ENCODE measurements at places on chromosomes 2 and 18. TPM values are rescaled to one million over a fixed set of nuclear protein-coding genes. Genes with fewer than 3 reads are reported as not detected.

DNA sequence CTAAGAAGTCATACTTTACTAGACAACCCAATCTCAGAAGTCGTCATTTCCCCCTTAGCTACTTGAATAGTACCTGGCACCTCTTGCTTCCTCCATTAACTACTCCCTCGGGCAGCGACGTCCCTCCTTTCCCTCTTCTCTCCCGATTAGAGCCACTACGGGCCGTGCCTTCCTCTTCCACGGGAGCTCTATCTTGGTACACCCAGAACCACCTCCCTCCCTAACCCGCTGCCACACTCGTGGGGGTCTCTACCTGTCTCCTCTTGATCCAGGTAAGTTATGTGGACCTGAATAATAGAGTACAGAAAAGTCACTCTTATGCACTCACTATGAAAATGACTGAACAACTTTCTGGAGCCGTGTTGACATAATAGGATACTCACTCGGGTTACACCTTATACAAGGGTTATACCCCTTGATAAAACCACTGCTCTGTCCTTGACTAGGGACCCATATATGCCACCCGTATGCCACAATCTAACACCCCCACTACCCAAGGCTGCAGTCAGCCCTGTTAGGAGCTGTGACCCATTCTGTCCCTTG, 595 bp upstream of the HDHD2 start:
- DNase-seq = no peak

GRCh38 chr2:233013027-233013461, at the start of gene NGEF:
TSS of gene NGEF (minus strand) at chr2:233013256. CDS start at chr2:232974890, 38,366 bp downstream.
- no peak for DNase-seq

GRCh38 chr2:11907190-11907589, 160.8 kb downstream of the LPIN1 start:
- no peak for DNase-seq

GRCh38 chr2:23323917-23324680, 60.9 kb upstream of the KLHL29 start:
- DNase-seq = no peak

DNA sequence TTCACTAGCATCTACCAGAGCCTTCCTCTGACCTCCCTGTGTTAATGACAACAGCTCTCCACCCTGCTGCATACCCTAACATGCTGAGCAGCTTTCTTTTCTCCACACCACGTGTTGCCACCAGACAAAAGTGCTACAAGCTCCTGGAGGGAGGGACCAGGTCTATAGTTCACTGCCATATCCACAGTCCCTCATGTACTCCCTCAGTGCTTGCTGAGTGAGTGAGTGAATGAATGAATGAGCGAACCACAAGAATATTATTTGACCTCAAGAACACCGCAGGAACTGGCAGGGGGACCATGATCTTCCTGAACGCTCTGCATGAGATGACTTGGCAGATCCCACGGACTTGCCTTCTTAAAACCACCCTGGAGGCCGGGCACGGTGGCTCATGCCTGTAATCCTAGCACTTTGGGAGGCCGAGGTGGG, 47.4 kb upstream of the CAB39 start:
- no peak for DNase-seq

GRCh38 chr18:42549596-42549995, 565.9 kb downstream of the RIT2 start:
- DNase-seq = no peak

CHST10 gene
- total RNA-seq = 24.1 TPM

DNA sequence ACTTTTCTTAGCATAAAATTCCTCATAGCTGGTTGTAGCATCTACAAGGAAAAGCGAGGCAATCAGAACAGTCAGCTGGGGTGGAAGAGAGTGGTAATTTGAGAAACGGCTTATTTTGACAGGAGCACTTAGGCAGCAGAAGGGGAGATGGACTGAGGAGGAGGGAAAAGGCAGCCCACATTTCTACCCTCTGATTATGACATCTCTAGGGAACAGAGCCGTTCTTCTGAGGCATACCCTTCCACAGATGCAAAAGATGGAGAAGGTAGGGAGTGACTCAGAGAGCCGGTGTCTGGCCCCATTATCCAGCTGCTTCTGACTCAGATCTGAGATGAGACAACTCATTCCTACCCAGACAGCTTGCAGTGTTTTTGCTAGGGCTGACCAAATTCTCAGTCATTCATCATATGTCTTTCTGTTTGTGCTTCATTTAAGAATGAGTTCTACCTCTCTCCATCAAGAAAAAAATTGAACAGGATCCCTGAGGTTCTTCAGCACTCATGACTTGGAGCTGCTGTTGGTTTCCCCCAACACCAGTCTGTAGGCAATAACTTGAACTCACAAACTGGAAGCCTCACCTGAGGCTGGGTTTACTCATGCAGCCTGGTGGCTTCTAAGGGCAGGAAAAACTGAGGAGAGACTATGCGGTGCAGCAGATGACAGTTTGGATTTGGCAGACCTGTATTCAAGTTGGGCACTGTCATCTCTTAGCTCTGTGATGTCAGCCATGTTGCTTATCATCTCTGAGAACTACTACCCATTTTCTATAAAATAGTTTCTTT, 15.9 kb upstream of the SEC11C start:
- DNase-seq = no peak

DNA sequence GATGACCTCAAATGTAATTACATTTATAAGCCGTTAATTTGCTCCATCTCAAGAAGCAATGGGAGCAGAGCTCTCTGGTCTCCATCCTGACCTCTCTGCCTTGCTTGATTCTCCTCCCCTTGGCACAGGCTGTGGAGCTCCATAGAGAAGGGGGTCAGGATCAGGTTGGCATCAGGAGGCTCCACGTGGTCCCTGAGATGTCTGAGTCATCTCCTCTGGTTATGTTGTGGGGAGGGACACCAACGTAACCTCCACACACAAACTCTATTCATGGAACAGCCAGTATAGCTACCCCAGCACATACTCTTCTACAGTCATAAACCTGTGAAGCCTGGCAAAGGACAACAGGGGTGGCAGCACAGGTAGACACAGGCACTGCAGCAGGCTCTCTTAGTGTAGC, 29.0 kb downstream of the TRABD2A start:
- DNase-seq = no peak

MYL12A gene
- 926 TPM for total RNA-seq

DNA sequence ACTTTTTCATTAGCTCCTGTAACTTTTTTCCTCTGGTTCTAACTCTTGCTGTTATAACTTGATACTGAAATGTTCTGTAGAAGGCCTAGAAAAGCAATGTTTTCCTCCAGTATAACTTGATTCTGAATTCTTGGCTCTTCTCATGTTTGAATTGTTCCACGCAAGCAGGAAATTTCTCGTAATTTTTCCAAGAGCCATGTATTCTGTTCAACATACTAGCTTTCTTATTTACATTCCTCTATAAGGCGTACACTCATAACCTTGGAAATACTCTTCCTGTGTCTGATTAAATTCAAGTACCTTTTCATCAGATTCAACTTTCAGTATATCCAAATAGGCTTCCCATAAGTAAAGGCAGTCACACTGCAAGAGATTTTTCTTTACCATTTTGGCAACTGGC, 109.1 kb downstream of the SMAD2 start:
- no peak for DNase-seq

BCL11A gene
- 8.3 TPM for total RNA-seq

PCARE gene
- total RNA-seq = 0.47 TPM

GPR17 gene
- not detected for total RNA-seq

DNA sequence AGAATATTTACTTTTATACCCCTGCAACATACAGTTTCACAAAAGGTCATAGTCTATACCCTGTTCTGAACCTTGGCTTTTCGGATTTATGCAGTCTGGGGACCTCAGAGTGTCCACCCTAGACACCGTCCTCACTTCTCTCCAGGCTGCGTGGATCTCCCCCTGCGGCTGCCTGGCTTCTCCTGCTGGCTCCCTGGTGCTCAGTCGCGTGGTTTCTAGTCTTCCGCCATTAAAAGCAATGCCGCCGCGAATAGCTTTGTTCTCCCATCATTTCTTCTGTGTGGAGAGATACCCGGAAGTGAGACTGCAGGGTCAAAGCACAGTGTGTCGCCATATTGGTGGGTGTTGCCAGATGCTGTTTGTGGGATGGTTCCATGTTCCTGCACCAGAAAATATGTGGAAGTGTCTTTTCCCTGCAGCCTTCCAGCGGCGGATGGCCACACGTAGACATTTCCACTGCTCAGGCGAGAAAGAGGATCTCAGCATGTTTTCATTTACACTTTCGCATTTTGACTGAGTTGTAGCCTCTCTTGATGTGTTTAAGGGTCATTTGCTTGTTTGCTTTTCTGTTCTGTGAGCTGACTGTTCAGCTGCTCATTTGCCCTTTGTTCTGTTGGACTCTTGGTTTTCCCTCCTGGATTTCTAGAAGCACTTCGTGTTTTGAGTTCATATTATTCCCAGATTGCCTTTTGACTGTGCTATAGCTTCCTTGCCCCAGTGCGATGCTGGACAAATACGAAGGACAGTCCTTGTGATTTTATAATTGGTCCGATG, 22.9 kb upstream of the ASB1 start:
- no peak for DNase-seq

GRCh38 chr2:75406131-75406581, 154.6 kb downstream of the EVA1A start:
- no peak for DNase-seq

PFN4 gene
- 1.3 TPM for total RNA-seq

SLC4A5 gene
- 2.8 TPM for total RNA-seq

DNA sequence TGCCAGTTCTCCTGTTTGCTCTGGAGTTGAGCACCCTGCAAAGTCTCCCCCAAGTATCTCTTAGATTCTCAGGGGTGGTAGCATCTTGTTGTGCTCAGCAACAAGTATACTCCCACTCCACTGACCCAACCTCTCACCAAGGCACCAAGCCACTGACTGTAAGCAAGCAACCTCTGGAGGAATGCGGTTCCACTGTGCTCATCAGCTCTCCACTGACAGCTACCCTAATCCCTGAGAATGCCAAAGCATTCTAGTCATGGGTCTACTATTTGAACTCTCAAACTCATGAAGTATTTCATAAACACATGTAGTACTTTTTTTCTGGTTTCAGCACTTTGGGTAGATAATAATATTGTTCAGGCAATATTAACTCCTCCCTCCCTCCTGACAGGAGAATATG, 170.0 kb downstream of the EPHA4 start:
- no peak for DNase-seq

- DNase-seq = no peak
These were observed 24.8 kb upstream of the CYP26B1 start for GRCh38 chr2:72172478-72172877.

RUFY4 gene
- not detected for total RNA-seq

- no peak for DNase-seq
These were observed 57.9 kb downstream of the NCK2 start for GRCh38 chr2:105802587-105802986.

Data from right cardiac atrium (tissue), 5 donors.